Aorta (tissue), 5 donors: ENCODE measurements at places on chromosomes 13 and 19. TPM values are rescaled to one million over a fixed set of nuclear protein-coding genes. Genes with fewer than 3 reads are reported as not detected.

FOSB gene
- 754 TPM for total RNA-seq

SIGLECL1 gene
- total RNA-seq = not detected

KLK12 gene
- total RNA-seq = not detected

KCNRG gene
- total RNA-seq = not detected

ERVV-1 gene
- total RNA-seq = not detected

C19orf38 gene
- total RNA-seq = 2.0 TPM

IGSF23 gene
- not detected for total RNA-seq

MAMSTR gene
- total RNA-seq = 0.58 TPM

STXBP2 gene
- total RNA-seq = 30.3 TPM

FBXO27 gene
- 8.6 TPM for total RNA-seq

CYSLTR2 gene
- 1.1 TPM for total RNA-seq

LILRA2 gene
- total RNA-seq = 3.5 TPM

SIAH3 gene
- 0.09 TPM for total RNA-seq

FCHO1 gene
- 2.9 TPM for total RNA-seq

SYDE1 gene
- total RNA-seq = 49.9 TPM

MUC16 gene
- total RNA-seq = 0.03 TPM

PROZ gene
- total RNA-seq = not detected

CARM1 gene
- 27.9 TPM for total RNA-seq

WDR87 gene
- not detected for total RNA-seq

TGFBR3L gene
- total RNA-seq = not detected

PBX4 gene
- total RNA-seq = 1.4 TPM

ZNF844 gene
- total RNA-seq = 7.8 TPM

MEGF8 gene
- total RNA-seq = 26.4 TPM

PALM3 gene
- not detected for total RNA-seq

PCDH17 gene
- 13.2 TPM for total RNA-seq

PSPN gene
- total RNA-seq = 1.0 TPM

VSTM1 gene
- not detected for total RNA-seq

KLF5 gene
- total RNA-seq = 3.6 TPM

ZNF486 gene
- 7.4 TPM for total RNA-seq

NAPSA gene
- 1.5 TPM for total RNA-seq

CYP4F8 gene
- total RNA-seq = not detected

CTXN1 gene
- total RNA-seq = 1.9 TPM
